Neural crest cell (in vitro differentiated cells): ENCODE measurements at places on chromosomes 5 and 9. TPM values are rescaled to one million over a fixed set of nuclear protein-coding genes. Genes with fewer than 3 reads are reported as not detected.

HMMR gene
- 38.5 and 44.4 TPM in 2 replicates for total RNA-seq

PLEKHG4B gene
- 21.7 and 22.0 TPM in 2 replicates for total RNA-seq

SYNPO gene
- 1.5 TPM in 2 replicates for total RNA-seq

KIF20A gene
- 76.9 and 77.6 TPM in 2 replicates for total RNA-seq

SDHA gene
- 106 and 108 TPM in 2 replicates for total RNA-seq

PWWP2A gene
- total RNA-seq: 27.8 and 31.6 TPM in 2 replicates

TLX3 gene
- total RNA-seq: 0.51 and 0.52 TPM in 2 replicates

KCNMB1 gene
- total RNA-seq: 0.09 TPM in 1 of 2 replicates, not detected in the other

PRR7 gene
- 16.1 and 19.0 TPM in 2 replicates for total RNA-seq

EFCAB9 gene
- total RNA-seq: 0.37 TPM in 1 of 2 replicates, not detected in the other

ENTPD2 gene
- not detected in 2 replicates for total RNA-seq

DNM1 gene
- total RNA-seq: 84.0 and 87.2 TPM in 2 replicates

GRIN1 gene
- total RNA-seq: 0.14 and 0.44 TPM in 2 replicates

FKTN gene
- 18.3 and 19.7 TPM in 2 replicates for total RNA-seq

CER1 gene
- 0.32 and 0.40 TPM in 2 replicates for total RNA-seq

EDIL3 gene
- total RNA-seq: 0.84 and 1.2 TPM in 2 replicates

MARCOL gene
- not detected in 2 replicates for total RNA-seq

SLC6A3 gene
- 0.16 and 0.27 TPM in 2 replicates for total RNA-seq

ADAMTS13 gene
- total RNA-seq: 5.8 and 6.0 TPM in 2 replicates

FCN2 gene
- not detected in 2 replicates for total RNA-seq

LCN12 gene
- total RNA-seq: 0.50 and 1.1 TPM in 2 replicates

- no peak overlapping the region for H3K27ac ChIP-seq
- DNase-seq: no peak
- H3K4me3 ChIP-seq: no peak overlapping the region
- H3K4me1 ChIP-seq: peaks cover 15% of the 10 kb centered on the region
- H3K27me3 ChIP-seq: no peaks in the 10 kb centered on the region
Measured at GRCh38 chr9:69346596-69347390, 21.8 kb downstream of the ENTREP1 start.

- peak overlapping the region; percentile 12 for H3K4me3 ChIP-seq
- no peak overlapping the region for H3K27ac ChIP-seq
- DNase-seq: no peak
- H3K36me3 ChIP-seq: peaks cover 90% of the 10 kb centered on the region
- no peaks in the 10 kb centered on the region for H3K4me1 ChIP-seq
Measured at GRCh38 chr9:96758845-96759673, 18.8 kb downstream of the ZNF510 start.

GRCh38 chr9:15317836-15318235 lies 10.8 kb upstream of the TTC39B start:
- H3K4me3 ChIP-seq: no peak overlapping the region
- no peak overlapping the region for H3K27ac ChIP-seq
- DNase-seq: no peak

- H3K27me3 ChIP-seq: peaks cover 19% of the 10 kb centered on the region
- H3K36me3 ChIP-seq: no peaks in the 10 kb centered on the region
- no peak overlapping the region for H3K27ac ChIP-seq
- DNase-seq: peak; percentile 13
Measured at GRCh38 chr5:14142202-14142826, 828 bp upstream of the TRIO start.

GRCh38 chr9:127233989-127234388 lies 30.6 kb upstream of the GARNL3 start:
- no peaks in the 10 kb centered on the region for H3K36me3 ChIP-seq
- H3K27me3 ChIP-seq: no peaks in the 10 kb centered on the region
- H3K27ac ChIP-seq: no peak overlapping the region
- no peak overlapping the region for H3K4me3 ChIP-seq

DNA sequence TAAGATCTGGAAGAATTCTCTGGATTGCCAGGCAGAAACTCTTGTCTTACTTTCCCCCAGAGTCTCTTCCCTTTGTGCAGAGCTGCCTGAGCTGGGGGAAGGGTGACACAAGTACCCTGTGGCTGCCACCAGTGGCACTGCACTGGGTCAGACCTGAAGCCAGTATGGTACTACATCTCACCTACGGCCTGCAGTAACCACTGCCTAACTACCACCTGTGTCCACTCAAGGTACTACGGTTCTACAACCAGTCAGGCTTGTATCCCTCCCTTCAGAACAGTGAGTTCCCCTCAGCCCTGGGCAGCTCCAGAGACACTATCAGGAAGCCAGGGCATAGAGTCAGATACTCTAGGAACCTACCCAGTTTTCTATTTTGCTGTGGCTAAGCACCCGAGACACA lies 212.0 kb upstream of the POU5F2 start:
- H3K27me3 ChIP-seq: no peaks in the 10 kb centered on the region
- no peak for DNase-seq
- peaks cover 15% of the 10 kb centered on the region for H3K36me3 ChIP-seq
- no peak overlapping the region for H3K27ac ChIP-seq

DNA sequence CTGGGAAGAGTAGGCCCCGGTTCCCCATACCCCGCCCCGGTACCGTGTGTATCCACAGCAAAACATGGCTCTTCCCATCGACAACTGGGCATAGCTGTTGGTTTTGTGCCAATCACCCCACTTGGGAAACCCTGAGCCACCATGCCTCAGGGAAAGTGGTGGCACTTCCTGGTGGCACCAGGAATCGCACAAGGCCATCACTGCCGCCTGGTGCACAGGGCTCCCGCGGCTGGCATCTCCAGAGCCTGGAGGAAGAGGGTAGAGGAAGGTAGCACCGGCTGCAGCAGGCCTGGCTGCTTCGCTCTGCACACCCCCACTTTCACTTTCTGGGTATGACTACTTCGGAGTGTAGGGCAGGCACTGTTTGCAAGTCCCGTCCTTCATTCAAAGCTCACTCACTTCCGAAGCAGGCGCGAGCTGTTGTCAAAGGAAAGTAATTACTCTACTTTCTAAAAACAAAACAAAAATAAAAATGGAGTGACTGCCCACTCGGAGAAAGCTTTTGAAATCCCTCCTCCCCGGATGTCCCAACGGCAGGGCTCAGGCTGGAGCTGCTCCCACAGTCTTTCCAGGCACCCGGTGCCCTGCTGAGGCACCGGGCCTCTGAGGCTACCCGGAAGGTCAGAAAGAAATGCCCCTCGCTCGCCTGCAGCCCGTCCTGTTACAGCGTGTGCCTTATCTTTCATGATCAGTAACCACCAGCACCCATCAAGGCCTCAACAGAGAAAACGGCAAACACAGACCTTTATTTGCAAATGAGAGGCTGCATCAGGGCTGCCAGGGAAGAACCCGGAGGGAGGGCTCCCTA lies 2.0 kb downstream of the BRD3 start:
- H3K4me1 ChIP-seq: peaks cover 27% of the 10 kb centered on the region
- H3K4me3 ChIP-seq: peak overlapping the region; percentile 96
- peaks cover 21% of the 10 kb centered on the region for H3K27me3 ChIP-seq
- peak overlapping the region; percentile 52 for H3K27ac ChIP-seq
- H3K36me3 ChIP-seq: no peaks in the 10 kb centered on the region

DNA sequence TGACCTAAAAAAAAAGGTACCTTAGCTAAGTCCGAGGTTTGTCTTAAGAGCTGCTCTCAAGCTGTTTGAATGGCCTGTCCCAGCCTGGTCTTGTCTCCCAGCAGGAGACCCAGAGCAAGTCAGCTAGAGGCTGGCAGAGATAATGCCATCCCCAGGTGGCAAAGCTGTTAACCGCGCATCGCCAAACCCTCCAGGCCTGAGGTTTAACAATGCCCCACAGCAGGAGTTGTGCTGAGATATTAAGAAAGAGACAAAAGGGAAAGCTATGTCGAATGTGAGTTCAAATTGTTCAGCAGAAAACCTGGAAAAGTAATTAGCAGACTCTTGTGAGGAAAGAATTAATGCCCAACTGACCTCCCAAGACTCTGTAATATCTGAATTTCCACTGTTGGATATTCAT lies 187.1 kb downstream of the FSTL4 start:
- no peaks in the 10 kb centered on the region for H3K36me3 ChIP-seq
- peaks cover 17% of the 10 kb centered on the region for H3K27me3 ChIP-seq
- peak overlapping the region; percentile 91 for H3K27ac ChIP-seq
- H3K4me1 ChIP-seq: peaks cover 59% of the 10 kb centered on the region
- peak overlapping the region; percentile 6 for H3K4me3 ChIP-seq

GRCh38 chr9:23636199-23636598 lies 189.8 kb downstream of the ELAVL2 start:
- H3K27me3 ChIP-seq: no peaks in the 10 kb centered on the region
- no peak overlapping the region for H3K4me3 ChIP-seq
- H3K4me1 ChIP-seq: peaks cover 4% of the 10 kb centered on the region
- no peak for DNase-seq
- peaks cover 18% of the 10 kb centered on the region for H3K36me3 ChIP-seq

DNA sequence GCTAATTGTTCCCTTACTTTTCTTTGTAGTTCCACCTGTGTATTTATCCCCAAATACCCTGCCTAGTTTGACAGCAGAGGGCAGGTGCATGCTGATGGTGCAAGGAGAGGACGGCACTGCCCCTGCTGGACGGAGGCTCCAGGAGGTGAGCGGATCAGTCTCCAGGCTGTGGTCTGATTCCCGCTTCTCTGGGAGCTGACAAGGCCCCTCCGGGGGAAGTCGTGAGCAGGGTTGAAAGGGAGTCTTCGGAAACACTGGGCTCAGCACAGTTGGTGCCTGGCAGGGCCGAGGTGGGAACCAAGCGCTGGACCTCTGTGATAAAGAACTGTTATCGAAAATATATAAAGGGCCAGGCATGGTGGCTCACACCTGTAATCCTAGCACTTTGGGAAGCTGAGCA lies 52.9 kb downstream of the RASGEF1C start:
- no peaks in the 10 kb centered on the region for H3K27me3 ChIP-seq
- H3K27ac ChIP-seq: no peak overlapping the region
- H3K4me1 ChIP-seq: no peaks in the 10 kb centered on the region
- DNase-seq: no peak
- no peaks in the 10 kb centered on the region for H3K36me3 ChIP-seq

- no peaks in the 10 kb centered on the region for H3K4me1 ChIP-seq
- H3K36me3 ChIP-seq: peaks cover 2% of the 10 kb centered on the region
- H3K27ac ChIP-seq: no peak overlapping the region
- no peaks in the 10 kb centered on the region for H3K27me3 ChIP-seq
- no peak overlapping the region for H3K4me3 ChIP-seq
Measured at GRCh38 chr5:126624534-126624933, 23.8 kb downstream of the PHAX start.

- peaks cover 6% of the 10 kb centered on the region for H3K4me1 ChIP-seq
- H3K27ac ChIP-seq: no peak overlapping the region
- H3K4me3 ChIP-seq: no peak overlapping the region
- H3K27me3 ChIP-seq: no peaks in the 10 kb centered on the region
- peaks cover 11% of the 10 kb centered on the region for H3K36me3 ChIP-seq
Measured at GRCh38 chr5:57311921-57312735, 138.3 kb downstream of the GPBP1 start.

- DNase-seq: no peak
- H3K4me1 ChIP-seq: no peaks in the 10 kb centered on the region
- H3K36me3 ChIP-seq: no peaks in the 10 kb centered on the region
- no peak overlapping the region for H3K27ac ChIP-seq
- no peaks in the 10 kb centered on the region for H3K27me3 ChIP-seq
- H3K4me3 ChIP-seq: no peak overlapping the region
Measured at GRCh38 chr5:23027830-23028229, 174.7 kb upstream of the CDH12 start.

- H3K27me3 ChIP-seq: no peaks in the 10 kb centered on the region
- H3K4me1 ChIP-seq: peaks cover 38% of the 10 kb centered on the region
- no peak overlapping the region for H3K4me3 ChIP-seq
- DNase-seq: no peak
- H3K36me3 ChIP-seq: no peaks in the 10 kb centered on the region
Measured at GRCh38 chr5:172439785-172440477, 14.4 kb downstream of the SH3PXD2B start.

GRCh38 chr5:54514841-54515432 lies 2.6 kb upstream of the SNX18 start:
- peak overlapping the region; percentile 73 for H3K4me3 ChIP-seq
- peaks cover 5% of the 10 kb centered on the region for H3K36me3 ChIP-seq
- DNase-seq: no peak
- H3K27me3 ChIP-seq: no peaks in the 10 kb centered on the region

- H3K4me3 ChIP-seq: no peak overlapping the region
- H3K27ac ChIP-seq: no peak overlapping the region
- peaks cover 35% of the 10 kb centered on the region for H3K4me1 ChIP-seq
Measured at GRCh38 chr9:121821326-121821725, 169.9 kb downstream of the DAB2IP start.

DNA sequence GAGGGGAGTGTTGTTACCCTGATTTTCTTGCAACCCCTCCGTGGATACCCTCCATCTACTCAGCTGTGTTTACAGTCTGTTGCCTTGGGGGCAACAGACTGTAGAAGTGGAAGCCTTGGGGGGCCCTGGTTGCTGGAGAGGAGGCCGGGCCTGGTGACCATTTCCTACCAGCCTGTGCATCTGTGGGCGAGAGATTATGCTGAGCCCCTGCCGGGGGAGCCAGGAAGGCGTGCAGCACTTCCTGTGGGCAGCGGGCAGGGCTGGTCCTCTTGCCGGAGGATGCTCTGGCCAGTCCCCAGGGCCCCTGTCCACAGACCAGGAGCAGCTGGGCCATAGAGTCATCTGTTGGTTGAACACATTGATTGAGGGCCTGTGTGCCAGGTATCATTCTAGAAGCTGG lies 11.1 kb downstream of the ERGIC1 start:
- no peak for DNase-seq
- no peak overlapping the region for H3K4me3 ChIP-seq
- H3K27ac ChIP-seq: peak overlapping the region; percentile 43
- no peaks in the 10 kb centered on the region for H3K36me3 ChIP-seq
- no peaks in the 10 kb centered on the region for H3K27me3 ChIP-seq
- peaks cover 17% of the 10 kb centered on the region for H3K4me1 ChIP-seq

- no peak for DNase-seq
- H3K27me3 ChIP-seq: peaks cover 96% of the 10 kb centered on the region
- no peak overlapping the region for H3K4me3 ChIP-seq
Measured at GRCh38 chr5:135547590-135548254, 12.0 kb upstream of the NEUROG1 start.

- H3K4me1 ChIP-seq: no peaks in the 10 kb centered on the region
- no peak for DNase-seq
- H3K4me3 ChIP-seq: no peak overlapping the region
- H3K36me3 ChIP-seq: no peaks in the 10 kb centered on the region
- H3K27me3 ChIP-seq: no peaks in the 10 kb centered on the region
Measured at GRCh38 chr9:4214486-4214885, 85.4 kb downstream of the GLIS3 start.

DNA sequence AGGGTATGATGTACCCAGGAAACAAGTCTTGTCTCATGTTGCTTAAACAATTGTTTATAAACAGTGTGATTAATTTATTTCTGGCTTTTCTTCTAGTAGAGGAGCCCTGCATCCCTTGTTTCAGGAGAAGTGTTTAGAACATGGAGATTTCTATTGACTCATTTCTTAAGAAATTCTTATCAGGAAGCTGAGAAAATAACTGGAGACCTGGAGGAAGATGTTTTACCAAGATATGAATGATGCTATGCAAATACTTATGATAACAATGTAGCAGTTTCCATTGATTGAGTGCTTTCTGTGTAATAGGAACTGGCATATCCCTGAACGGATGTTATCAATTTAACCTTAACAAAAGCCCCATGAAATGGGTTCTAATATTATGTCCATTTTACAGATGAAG lies 108.6 kb downstream of the FBXO38 start:
- peaks cover 58% of the 10 kb centered on the region for H3K27me3 ChIP-seq
- H3K36me3 ChIP-seq: no peaks in the 10 kb centered on the region
- DNase-seq: no peak
- H3K4me1 ChIP-seq: no peaks in the 10 kb centered on the region

- H3K4me1 ChIP-seq: no peaks in the 10 kb centered on the region
- peaks cover 12% of the 10 kb centered on the region for H3K27me3 ChIP-seq
- H3K27ac ChIP-seq: no peak overlapping the region
- no peak for DNase-seq
Measured at GRCh38 chr5:16378762-16379161, 86.8 kb downstream of the ZNF622 start.

- no peak overlapping the region for H3K4me3 ChIP-seq
- no peak overlapping the region for H3K27ac ChIP-seq
- H3K36me3 ChIP-seq: no peaks in the 10 kb centered on the region
- DNase-seq: no peak
- H3K4me1 ChIP-seq: peaks cover 29% of the 10 kb centered on the region
- H3K27me3 ChIP-seq: no peaks in the 10 kb centered on the region
Measured at GRCh38 chr5:80170117-80170535, 85.7 kb downstream of the SERINC5 start.
